ENCODE measurements at places on chromosomes 13 and 19. TPM values are rescaled to one million over a fixed set of nuclear protein-coding genes. Genes with fewer than 3 reads are reported as not detected.

DNA sequence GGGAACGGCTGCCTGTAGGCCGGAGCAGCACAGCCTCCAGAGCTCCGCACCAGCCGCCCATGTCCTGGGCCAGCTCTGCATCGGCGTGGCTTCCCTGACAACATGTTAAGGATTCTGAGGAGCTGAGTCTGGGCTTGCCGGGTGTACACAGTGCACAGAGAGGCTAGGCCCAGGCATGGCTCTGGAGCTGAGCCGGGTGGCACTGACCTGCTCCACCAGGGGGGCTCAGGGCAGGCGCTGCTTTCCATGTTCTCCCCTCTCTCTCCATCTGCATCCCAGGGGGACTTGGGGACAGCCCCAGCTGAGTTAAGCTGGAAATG is 31.6 kb downstream of the AP1M1 start:
- DNase-seq, result no peak

DNA sequence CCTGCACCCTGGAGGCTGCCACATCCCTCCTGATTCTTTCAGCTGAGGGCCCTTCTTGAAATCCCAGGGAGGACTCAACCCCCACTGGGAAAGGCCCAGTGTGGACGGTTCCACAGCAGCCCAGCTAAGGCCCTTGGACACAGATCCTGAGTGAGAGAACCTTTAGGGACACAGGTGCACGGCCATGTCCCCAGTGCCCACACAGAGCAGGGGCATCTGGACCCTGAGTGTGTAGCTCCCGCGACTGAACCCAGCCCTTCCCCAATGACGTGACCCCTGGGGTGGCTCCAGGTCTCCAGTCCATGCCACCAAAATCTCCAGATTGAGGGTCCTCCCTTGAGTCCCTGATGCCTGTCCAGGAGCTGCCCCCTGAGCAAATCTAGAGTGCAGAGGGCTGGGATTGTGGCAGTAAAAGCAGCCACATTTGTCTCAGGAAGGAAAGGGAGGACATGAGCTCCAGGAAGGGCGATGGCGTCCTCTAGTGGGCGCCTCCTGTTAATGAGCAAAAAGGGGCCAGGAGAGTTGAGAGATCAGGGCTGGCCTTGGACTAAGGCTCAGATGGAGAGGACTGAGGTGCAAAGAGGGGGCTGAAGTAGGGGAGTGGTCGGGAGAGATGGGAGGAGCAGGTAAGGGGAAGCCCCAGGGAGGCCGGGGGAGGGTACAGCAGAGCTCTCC is 6.9 kb upstream of the CEACAM5 start:
- no peak for DNase-seq

- DNase-seq, result no peak
Observed at GRCh38 chr19:51027873-51028272, 1.5 kb upstream of the KLK11 start.

- no peak for DNase-seq
Observed at GRCh38 chr19:795073-795611, 2.1 kb upstream of the PTBP1 start.

GPR12 gene
- total RNA-seq, result not detected

CTU1 gene
- total RNA-seq, result 0.24 TPM

DNA sequence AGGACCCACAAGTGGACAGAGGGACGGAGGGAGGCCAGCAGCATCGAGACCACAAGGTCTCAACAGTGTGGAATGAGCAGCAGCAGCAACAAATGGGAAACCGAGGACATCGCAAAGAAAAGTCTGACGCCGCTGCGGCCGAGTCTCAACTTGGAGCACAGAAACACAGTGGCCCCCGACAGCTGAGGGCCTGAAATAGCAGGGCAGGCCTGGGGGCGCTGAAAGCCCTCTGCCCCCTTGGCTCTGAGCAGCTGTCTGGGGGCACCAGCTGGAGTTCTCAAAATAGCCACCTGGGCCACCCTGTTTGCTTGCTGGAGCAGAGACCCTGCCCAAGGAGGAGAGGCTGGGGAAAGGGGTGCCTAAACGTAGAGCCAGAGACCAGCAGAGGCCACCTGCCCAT is 5.9 kb upstream of the ISYNA1 start:
- DNase-seq, result no peak

DNA sequence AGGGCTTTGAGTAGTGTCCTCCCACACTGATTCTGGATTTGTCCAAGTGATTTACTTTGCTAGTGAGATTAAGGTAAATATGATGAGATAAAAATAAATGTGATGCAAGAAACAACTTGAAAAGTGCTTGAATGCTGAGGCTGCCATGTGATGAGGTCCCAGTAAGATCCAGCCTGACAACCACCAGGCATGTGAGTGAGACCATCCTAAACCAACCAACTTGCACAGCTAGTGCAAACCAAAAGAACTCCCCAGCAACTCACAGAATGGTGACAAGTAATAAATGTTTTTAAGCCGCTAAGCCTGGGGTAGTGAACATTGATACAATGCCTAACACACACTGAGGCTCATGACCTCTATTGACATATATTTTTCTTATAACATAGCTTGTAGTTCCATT is 13.3 kb upstream of the RBM26 start:
- no peak for DNase-seq

DNA sequence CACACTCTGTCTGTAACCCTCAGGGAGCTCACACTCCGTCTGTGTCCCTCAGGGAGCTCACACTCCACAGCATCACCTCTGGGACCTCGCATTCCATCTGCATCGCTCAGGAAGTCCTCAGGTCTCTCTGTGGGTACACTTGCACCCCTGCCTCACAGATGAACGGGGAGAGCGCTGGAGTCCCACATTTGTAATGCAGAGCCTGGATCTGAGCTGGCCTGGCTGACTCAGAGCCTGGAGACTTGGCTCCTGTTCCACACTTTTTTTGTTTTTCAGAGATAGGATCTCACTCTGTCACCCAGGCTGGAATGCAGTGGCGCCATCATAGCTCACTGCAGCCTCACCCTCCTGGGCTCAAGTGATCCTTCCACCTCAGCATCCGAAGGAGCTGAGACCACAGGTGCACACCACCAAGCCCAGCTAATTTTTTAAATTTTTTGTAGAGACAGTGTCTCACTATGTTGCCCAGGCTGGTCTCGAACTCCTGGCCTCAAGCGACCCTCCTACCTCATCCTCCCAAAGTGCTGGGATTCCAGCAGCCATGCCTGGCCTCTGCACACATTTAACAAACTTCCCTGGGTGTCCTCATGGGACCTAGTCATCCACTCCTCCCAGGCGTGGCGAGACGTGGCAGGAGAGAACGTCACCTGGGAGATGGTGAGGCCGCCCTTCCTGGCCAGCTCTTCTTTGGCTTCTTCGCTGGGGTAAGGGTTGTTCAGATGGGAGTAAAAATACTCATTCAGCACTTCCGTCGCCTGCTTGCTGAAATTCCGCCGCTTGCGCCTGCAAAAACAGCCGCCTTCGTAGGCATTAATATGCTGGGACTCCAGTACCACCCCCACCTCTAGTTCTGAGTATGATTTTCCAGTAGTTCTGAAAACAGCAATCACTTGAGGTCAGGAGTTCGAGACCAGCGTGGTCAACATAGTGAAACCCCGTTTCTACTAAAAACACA is 31.0 kb downstream of the CILP2 start:
- DNase-seq, result no peak

All from neural progenitor cell (in vitro differentiated cells).